ENCODE measurements at places on chromosomes 12 and 14.

DNA sequence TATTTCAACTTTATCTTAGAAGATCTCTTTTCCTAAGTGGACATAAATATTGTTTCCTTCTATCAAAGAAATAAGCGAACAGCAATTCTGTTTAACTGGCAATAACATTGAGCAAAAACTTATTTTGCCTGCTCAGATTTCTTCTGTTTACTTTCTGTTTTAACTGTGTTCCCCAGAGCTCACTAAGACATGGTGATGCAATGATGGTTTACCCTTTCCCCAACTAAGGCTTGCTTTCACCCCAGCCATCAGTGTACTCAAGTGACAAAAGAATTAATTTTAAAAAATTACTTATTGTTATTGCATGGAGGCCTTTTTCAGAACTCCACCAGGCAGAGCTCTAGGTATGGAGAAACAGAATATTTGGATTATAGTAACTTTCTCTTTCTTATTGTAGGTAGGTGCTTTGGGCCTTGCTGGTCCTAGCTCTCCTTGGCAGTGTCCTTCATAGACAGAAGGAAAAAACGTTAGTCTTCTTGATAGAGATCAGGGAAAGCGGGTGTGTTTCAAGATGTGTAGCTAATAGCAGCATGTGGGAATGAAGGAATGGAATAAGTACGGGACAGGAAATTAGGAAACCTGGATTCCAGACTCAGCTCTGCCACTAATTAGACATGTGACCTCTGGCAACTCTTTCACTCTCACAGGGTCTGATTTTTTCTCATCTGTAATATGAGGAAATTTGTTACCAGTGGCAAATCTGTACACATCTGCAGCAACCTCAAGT lies 14.6 kb upstream of the DDHD1 start:
- DNase-seq: no peak

DNA sequence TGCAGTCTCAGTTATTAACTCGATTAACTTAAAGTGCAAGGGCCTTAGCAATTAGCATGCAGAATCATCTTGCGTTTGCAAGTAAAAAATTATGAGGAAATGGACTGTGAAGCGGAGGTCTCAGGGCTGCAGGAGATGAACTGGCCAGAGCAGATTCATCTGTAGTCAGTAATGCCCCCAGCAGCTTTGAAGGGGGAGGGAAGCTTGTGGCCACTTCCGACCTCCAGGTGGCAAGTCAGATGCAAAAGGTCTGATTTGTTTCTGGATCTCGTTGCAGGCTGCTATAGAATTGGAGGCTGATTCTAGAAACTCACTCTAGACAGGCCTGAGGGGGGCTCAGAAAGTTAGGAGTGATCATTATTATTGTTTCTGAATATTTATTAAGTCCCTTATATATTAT lies 107.4 kb upstream of the RGS6 start:
- DNase-seq: no peak

DNA sequence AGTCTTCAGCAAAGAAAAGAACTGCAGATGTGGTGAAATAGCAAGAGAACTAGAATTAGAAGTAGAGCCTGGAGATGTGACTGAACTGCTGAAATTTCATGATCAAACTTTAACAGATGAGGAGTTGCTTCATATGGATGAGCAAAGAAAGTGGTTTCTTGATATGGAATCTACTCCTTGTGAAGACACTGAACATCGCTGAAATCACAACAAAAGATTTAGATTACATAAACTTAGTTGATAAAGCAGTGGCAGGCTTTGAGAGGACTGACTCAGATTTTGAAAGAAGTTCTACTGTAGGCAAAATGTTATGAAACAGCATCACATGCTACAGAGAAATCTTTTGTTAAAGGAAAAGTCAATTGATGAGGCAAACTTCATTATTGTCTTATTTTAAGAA lies 175.0 kb downstream of the KIF21A start:
- DNase-seq: no peak

- no peak for DNase-seq
Observed at GRCh38 chr12:98137278-98137677, 378.1 kb upstream of the TMPO start.

DNA sequence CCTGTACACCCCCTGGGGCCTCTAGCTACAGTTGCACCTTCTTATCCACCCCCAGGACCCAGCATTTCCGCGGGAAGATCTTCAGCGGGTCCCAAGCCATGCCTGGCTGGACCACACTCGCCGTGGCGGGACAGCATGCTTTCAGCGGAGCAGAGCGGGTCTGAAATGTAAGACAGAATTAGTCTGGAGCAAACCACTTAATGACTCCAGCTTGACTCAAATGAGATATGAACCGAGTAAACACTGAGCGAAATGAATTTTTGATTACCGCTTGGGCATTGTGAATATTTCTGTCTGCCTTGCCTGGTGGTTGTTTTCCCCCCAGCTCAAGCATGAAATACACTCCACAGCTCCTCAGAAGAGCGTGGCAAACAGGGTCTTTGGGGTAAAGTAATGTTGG lies 60.8 kb downstream of the SLC24A4 start:
- no peak for DNase-seq

DNA sequence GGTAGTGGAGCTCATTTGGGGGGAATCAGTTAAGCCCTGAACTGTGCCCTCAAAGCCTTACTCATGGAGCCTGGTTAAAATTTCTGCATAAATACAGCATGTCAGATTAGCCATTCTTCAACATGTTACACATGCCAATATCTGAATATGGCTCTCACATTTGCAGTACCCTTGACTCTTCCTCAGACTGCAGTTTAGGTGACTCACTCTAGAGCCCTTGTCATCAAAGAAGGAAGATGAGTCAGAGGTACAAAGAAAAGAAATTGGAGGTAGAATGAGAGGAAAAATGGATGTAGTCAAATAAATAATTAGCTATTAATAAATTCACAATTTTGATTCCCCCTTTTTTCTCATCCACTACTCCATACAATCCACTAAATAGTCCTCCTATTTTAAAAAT lies 23.6 kb upstream of the OR4K2 start:
- no peak for DNase-seq

- DNase-seq: no peak
Observed at GRCh38 chr12:14824012-14824634, 10.1 kb upstream of the SMCO3 start.

- peak; percentile 32 for DNase-seq
Observed at GRCh38 chr14:71855399-71856036, 76.7 kb upstream of the RGS6 start.

GRCh38 chr12:111353603-111354295 lies 15.1 kb downstream of the PHETA1 start:
- no peak for DNase-seq
